ENCODE measurements at places on chromosomes 12 and 14. TPM values are rescaled to one million over a fixed set of nuclear protein-coding genes. Genes with fewer than 3 reads are reported as not detected.
A peak's percentile ranks its signal among the peaks of the same experiment; 100 is the strongest.

The PLA2G1B gene
- total RNA-seq: not detected

The GRIP1 gene
- 5.4 TPM for total RNA-seq

The GUCY2C gene
- total RNA-seq: not detected

The PDE3A gene
- total RNA-seq: not detected

The KRT3 gene
- total RNA-seq: not detected

The DACT1 gene
- total RNA-seq: 1.3 TPM

The PPM1H gene
- not detected for total RNA-seq

The NR4A1 gene
- 67.0 TPM for total RNA-seq

The ORAI1 gene
- total RNA-seq: 42.3 TPM

The SAMD15 gene
- total RNA-seq: 0.34 TPM

DNA sequence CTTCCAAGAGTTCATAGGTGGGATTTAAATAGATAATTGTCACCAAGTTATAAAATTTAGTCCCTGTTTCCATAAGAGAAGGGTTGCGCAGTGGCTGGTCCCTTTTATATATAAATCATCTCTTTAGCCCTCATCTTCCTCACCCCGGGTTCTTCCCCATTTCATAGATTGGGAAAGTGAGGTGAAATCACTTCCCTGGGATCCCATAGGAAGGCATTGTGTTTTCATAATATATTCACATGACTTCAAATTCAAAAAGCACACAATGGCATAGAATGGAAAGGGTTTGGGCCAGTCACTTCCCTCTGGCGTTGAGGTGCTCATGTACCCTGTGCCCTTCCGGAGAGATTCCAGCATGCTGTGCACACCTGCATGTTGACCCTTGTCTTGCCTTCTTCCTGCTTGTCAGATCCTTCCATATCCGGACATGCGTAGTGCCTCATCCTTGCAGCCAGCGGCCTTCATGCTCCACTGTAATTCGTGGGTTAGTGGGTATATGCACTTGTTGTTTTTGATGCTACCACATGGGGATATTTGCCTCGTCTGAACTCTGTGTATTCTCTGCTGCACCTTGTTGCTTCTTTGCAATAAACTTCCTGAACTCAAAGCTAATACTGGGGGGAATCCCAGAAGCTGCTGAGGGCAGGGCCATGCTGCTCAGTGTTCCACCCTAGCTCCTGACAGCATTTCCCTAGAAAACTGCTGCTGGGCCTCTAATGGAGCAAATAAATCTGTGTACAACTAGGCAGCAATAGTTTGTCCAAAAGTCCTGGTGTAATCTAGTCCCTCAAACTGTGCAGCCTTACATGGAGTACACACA lies 59.6 kb downstream of the ANAPC7 start:
- DNase-seq: no peak

DNA sequence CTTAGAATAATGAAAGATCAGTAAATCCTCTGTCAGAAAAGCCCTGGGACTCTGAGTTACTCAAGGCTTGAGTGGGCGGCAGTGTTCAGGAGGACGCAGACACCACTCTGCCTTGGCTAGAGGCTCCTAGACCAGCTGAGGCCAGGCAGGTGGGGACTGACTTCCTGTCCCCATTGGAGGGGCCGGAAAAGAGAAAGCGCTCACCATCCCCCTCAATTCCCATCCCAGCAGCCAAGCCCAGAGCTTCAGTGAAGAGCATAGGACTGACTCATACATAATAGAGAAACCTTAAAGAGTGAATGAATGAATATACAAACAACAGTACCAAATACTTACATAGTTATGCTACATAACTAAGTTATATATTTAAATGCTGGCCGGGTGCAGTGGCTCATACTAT lies 62.0 kb downstream of the PLEKHG7 start:
- DNase-seq: no peak

- DNase-seq: no peak
Observed at GRCh38 chr14:87638196-87638595, 354.8 kb downstream of the GALC start.

- no peak for DNase-seq
Observed at GRCh38 chr12:111570084-111570961, 28.8 kb downstream of the ATXN2 start.

- no peak for DNase-seq
Observed at GRCh38 chr12:47085815-47086252, 6.1 kb upstream of the AMIGO2 start.

DNA sequence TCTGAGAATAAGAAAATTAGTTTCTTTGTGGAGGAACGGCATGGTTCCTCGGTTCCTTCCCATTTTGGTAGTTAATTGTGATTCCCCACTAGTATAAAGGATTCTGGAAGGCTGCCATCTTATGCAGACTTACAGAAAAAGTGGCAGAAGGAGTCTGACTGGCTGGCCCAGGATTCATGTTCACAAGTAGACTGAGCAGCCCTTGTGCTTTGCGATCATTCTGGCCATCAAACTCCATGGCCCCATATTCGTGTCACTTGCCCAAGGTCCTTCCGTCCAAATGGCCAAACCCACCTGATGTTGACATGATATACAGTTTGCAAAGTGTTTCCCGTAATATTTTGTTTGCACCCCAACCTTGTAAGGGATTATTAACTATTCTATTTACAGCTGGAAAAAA lies 297.2 kb upstream of the AMIGO2 start:
- DNase-seq: no peak

- no peak for DNase-seq
Observed at GRCh38 chr12:69834147-69834546, 9.1 kb downstream of the MYRFL start.

- no peak for DNase-seq
Observed at GRCh38 chr14:82667501-82667900, 1133.8 kb upstream of the SEL1L start.

GRCh38 chr12:1642513-1642912 lies 13.5 kb downstream of the WNT5B start:
- no peak for DNase-seq

DNA sequence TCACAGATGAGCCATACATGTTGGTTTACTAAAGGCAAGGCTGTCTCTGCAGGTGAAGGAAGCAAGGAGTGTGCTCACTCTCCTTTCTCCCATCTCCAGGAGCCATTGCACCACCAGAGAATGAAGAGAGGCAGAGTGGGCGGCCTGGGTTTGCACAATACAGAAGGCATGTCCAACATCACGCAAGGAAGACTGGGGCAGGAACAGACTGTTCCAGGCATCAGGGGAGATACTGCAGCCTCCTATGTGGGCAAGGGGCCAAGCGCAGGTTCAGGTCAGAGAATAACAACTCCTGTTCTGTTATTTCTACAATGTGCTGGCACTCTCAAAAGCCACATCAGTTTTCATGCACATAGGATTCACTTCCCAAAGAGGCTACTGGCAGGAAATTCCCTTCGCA lies 1.7 kb upstream of the TMEM229B start:
- DNase-seq: no peak

DNA sequence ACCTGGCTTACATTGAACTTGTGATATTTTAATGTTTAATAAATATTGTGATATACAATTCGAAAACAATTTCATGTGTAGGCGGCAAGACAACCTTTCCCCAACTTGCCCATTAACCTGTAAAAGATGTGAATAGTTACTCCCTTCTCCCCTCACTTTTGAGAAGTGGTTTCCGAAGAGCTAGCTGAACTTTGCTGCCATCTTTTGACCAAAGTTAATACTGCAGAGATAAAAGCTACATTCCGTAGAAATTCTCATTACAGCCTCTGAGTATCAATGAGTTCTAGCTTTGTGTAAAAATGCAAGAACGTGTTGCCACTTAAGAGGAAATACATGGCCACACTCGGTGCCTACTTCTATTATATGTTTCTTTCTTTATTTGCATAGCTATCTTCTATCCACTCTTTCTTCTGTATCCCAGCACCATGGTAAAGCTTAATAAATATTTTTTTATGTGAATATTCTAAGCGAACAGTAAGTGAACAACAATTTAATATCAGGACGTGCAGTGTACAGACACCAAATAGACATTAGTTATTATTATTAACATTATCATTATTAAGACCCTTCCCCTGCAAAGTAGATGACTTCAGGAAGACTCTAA lies 105.1 kb upstream of the TMEM260 start:
- DNase-seq: no peak

GRCh38 chr14:102998393-102998792 lies 59.0 kb downstream of the CDC42BPB start:
- DNase-seq: no peak

- DNase-seq: no peak
Observed at GRCh38 chr12:78406828-78407227, 457.7 kb upstream of the SYT1 start.

GRCh38 chr14:39315859-39316444 lies 82.2 kb downstream of the MIA2 start:
- no peak for DNase-seq

- no peak for DNase-seq
Observed at GRCh38 chr14:106216679-106217078, 690.3 kb downstream of the TMEM121 start.

- DNase-seq: no peak
Observed at GRCh38 chr12:110721570-110721969, 21.1 kb downstream of the PPP1CC start.

- peak; percentile 66 for DNase-seq
Observed at GRCh38 chr12:15220915-15221885, at the start of gene RERG. Gene RERG, minus strand, starts transcription at chr12:15221417. Its CDS starts 3,928 bp downstream, at chr12:15217489.

GRCh38 chr14:72544615-72545387 lies 349.1 kb downstream of the DPF3 start:
- no peak for DNase-seq

GRCh38 chr12:46357438-46358324 lies 14.9 kb downstream of the SLC38A2 start:
- no peak for DNase-seq

DNA sequence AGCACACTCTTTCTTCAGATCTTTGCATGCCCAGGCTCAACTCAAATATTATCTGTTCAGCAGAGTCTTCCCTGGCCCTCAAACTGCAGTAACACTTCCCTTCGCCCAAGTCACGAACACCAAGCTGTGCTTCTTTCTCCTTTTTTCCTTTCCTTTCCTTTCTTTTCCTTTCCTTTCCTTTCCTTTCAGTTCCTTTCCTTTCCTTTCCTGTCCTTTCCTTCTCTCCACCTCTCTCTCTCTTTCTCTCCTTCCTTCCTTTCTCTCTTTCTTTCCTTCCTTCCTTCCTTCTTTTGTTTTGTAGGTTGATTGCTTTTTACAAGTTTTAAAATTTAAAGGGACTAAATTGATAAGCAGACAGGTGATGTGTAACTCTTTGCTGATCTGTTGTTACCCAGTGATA lies 19.0 kb upstream of the ADGRD1 start:
- no peak for DNase-seq

- no peak for DNase-seq
Observed at GRCh38 chr12:13472690-13473089, 276.2 kb downstream of the EMP1 start.

- DNase-seq: no peak
Observed at GRCh38 chr12:131561051-131561450, 149.8 kb upstream of the SFSWAP start.

- no peak for DNase-seq
Observed at GRCh38 chr12:4005851-4006430, 132.7 kb upstream of the PARP11 start.

DNA sequence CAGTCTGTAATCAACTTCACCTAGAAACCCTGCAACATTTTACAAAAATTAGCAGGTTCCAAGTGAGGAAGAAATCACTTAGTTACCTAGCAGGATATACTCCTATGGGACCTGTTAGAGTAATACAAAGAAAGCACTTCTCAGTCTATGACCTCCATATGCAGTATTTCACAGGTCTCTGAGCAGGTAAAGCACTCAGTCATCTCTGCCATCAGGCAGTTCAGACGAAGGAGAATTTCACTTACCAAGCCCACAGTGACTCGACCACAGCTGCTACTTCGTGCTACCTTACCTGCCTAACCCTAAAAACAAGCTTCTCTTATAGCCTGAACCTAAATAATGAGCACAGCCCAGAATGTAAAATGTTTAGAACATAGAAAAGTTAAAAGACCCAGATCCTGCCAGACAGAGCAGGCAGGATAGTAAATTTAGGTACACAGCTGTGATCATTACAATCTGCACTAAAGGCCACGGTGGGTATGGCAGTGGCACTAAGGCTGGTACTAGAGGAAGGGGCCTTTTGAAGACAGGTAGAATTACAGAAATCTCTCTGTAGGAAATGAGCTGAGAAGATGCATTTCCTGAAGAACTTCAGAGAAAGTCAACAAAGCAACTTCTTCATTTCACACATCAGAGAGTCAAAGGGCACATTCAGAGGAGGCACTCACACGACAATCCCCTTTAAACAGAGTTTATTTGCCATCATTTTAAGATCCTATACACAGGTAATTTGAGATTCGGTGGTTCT lies 35.7 kb downstream of the DCAF5 start:
- DNase-seq: no peak

DNA sequence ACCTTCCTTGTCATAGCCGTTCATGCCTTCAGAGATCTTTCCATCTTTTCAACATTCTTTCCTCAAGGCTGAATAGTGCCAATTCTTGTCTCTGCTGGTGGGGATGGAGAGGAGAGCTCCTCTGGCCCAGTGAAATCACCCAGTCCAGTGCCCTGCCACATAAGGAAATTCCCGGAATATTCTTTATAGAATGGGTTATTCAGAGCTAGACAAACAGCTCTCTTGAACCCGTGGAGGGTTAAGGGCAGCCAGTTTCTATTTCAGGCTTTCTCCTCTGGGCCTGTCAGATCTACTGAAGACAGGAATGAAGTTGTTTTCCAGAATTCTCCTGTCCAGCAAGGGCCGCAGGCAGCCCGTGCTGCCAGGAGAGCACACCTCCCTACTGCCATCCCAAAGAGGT lies 8.1 kb upstream of the NRIP2 start:
- DNase-seq: no peak

DNA sequence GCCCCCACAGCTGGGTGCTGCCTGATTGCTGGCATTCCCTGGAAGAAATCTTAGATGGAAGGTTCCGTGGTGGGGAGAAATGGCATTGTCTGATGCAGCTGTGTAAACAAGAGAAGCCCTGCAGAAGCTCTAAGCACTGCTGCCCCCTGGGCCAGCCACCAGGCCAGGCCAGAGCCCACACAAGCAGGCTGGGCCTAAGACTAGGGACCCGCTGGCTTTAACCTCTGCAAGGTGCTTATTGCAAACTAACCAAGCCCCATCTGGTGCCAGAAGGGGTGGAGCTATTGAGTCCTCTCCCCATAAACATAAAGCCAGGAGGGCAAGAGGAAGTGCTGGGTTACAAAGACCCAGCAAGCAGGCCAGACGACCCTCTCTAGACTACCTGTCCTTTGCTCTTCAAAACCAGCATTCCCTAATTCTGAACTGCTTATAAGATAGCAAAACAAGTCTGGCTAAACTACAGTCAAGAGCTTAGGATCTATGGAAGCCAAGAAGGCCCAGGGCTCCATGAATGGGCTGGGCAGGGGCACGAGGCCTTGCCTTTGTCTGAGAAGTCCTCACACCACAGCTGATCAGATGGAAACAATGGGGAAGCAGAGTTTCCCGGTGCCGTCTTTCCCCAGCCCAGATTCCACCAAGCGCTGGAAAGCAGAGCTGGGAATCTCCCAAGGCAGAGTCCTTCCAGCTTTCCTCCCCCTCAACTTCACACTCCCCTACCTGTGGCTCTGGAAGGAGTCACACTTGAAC lies 28.8 kb downstream of the P2RX4 start:
- no peak for DNase-seq
